ENCODE measurements at places on chromosomes 4 and X. TPM values are rescaled to one million over a fixed set of nuclear protein-coding genes. Genes with fewer than 3 reads are reported as not detected.

GRCh38 chr4:13928214-13928613 is 300.7 kb upstream of the BOD1L1 start:
- peaks cover 4% of the 10 kb centered on the region for H3K27me3 ChIP-seq
- no peaks in the 10 kb centered on the region for H3K36me3 ChIP-seq
- H3K4me3 ChIP-seq: no peak overlapping the region
- DNase-seq: no peak

- peak overlapping the region; percentile 85 for H3K4me3 ChIP-seq
- DNase-seq: no peak
- peak overlapping the region; percentile 80 for H3K27ac ChIP-seq
- H3K36me3 ChIP-seq: no peaks in the 10 kb centered on the region
- peaks cover 6% of the 10 kb centered on the region for H3K4me1 ChIP-seq
Observed at GRCh38 chr4:141132709-141133145, 542 bp downstream of the RNF150 start.

GRCh38 chr4:26749867-26750266 is 110.8 kb upstream of the STIM2 start:
- no peak overlapping the region for H3K27ac ChIP-seq
- H3K4me3 ChIP-seq: no peak overlapping the region
- H3K36me3 ChIP-seq: no peaks in the 10 kb centered on the region

DNA sequence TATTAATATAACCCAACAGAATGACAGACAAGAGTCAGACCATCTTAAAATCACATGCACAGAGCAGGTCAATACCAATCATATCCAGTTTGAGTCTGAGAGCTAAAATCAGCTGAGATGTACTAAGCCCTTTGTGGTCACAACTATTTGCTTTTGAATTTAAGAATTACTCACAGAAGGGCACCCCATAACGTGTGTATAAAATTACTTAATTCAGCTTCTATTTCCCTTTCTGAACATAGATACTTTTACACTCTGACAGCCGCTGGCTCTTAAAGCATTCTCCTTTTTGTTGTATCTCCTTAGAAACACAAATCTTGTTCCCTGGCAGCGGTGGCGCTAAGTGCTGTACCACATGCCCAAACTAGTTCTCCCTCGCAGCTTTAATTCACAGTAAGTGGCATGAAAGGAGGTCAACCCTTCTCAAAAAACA is 14.8 kb upstream of the PPARGC1A start:
- peaks cover 19% of the 10 kb centered on the region for H3K4me1 ChIP-seq
- no peak overlapping the region for H3K4me3 ChIP-seq
- H3K36me3 ChIP-seq: no peaks in the 10 kb centered on the region
- H3K27me3 ChIP-seq: no peaks in the 10 kb centered on the region
- DNase-seq: peak; percentile 28

- peak; percentile 19 for DNase-seq
- H3K4me3 ChIP-seq: peak within 1 kb of the TSS; percentile 52
- peaks cover 16% of the 10 kb centered on the region for H3K4me1 ChIP-seq
- peak within 1 kb of the TSS; percentile 22 for H3K27ac ChIP-seq
Observed at GRCh38 chr4:109801895-109802319, at the start of gene CFI. Gene CFI (minus strand): TSS chr4:109801999. CDS start chr4:109801971, 28 bp downstream.

GRCh38 chr4:121472937-121473721 is 92.3 kb upstream of the QRFPR start:
- H3K4me3 ChIP-seq: no peak overlapping the region
- H3K27ac ChIP-seq: no peak overlapping the region
- no peaks in the 10 kb centered on the region for H3K36me3 ChIP-seq
- H3K4me1 ChIP-seq: no peaks in the 10 kb centered on the region
- DNase-seq: no peak

DNA sequence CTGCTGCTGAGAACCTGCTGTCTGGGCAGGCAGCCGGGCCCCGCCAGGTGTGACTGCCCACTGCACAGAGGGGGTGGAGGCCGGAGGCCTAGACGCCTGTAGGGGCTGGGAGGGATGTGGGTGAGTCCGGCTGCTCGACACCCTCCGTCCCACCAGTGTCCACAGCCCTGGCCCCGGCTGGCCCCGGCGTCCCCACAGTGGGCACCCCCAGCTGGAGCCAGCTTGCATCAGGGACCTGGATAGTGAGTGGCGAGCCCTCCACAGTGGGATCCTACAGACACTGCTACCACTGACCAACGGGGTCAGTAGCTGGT is 34.7 kb upstream of the SPON2 start:
- no peak overlapping the region for H3K27ac ChIP-seq
- DNase-seq: no peak
- peaks cover 3% of the 10 kb centered on the region for H3K36me3 ChIP-seq
- no peaks in the 10 kb centered on the region for H3K27me3 ChIP-seq
- no peak overlapping the region for H3K4me3 ChIP-seq
- peaks cover 32% of the 10 kb centered on the region for H3K4me1 ChIP-seq

DNA sequence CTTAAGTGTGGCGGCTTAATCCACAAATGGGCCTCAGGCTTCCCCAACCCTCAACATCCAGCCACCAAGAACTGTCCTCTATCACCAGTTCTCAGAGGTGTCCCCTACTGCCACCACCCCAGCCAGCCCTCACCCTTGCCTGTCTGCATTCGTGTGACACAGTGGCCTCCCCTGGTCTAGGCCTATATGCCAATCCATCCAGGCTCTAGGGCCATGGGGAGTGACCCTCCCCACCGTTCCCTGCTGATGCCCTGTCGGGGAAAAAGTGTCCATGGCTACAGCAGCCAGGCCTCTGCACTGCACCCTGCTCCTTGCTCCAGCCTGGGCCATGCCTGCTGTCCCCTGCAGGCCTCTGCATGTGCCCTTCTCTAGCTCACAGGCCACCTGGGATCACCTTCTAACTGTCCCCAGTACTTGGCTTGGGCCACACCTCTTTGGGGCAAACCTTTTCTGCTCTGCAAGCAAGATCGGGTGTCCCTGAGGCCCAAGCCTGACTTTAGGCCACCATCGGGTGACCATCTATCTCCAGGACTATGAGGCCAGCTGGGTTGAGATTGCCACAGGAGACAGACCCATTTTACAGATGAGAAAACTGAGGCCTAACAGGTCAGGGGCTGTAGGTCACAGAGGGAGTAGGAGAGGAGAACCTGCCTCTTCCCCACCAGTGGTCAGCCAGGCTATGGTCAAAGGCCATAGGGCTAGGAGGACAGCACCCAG is 75.8 kb downstream of the JAKMIP1 start:
- no peaks in the 10 kb centered on the region for H3K36me3 ChIP-seq
- H3K4me3 ChIP-seq: no peak overlapping the region
- H3K27me3 ChIP-seq: no peaks in the 10 kb centered on the region

- H3K27ac ChIP-seq: no peak overlapping the region
- no peak overlapping the region for H3K4me3 ChIP-seq
- no peaks in the 10 kb centered on the region for H3K36me3 ChIP-seq
- DNase-seq: no peak
Observed at GRCh38 chr4:78747475-78747922, 28.7 kb upstream of the BMP2K start.

DNA sequence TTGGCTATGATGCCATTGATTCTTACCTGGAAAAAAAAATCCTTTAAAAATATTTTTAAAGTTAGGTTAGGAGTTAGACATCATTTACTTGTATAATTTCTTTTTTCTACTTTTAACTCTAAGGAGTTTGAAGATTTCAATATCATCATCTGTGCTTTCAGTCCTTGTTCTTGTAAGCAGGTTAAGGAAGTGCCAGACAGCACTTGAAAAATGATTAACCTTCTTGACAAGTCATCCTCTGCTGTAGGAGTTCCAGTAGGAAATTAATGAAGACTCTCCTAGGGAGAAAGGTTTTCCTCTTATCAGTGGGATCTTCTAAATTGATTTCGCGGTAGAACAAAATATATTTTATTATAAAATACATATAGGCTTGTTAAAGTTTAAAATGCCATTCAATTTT is 29.1 kb upstream of the ANAPC4 start:
- H3K36me3 ChIP-seq: peaks cover 12% of the 10 kb centered on the region
- no peaks in the 10 kb centered on the region for H3K27me3 ChIP-seq
- DNase-seq: no peak
- H3K4me1 ChIP-seq: no peaks in the 10 kb centered on the region

- H3K27ac ChIP-seq: no peak overlapping the region
- DNase-seq: no peak
- H3K4me3 ChIP-seq: no peak overlapping the region
- no peaks in the 10 kb centered on the region for H3K4me1 ChIP-seq
- no peaks in the 10 kb centered on the region for H3K27me3 ChIP-seq
Observed at GRCh38 chr4:150149381-150149780, 71.1 kb downstream of the DCLK2 start.

DNA sequence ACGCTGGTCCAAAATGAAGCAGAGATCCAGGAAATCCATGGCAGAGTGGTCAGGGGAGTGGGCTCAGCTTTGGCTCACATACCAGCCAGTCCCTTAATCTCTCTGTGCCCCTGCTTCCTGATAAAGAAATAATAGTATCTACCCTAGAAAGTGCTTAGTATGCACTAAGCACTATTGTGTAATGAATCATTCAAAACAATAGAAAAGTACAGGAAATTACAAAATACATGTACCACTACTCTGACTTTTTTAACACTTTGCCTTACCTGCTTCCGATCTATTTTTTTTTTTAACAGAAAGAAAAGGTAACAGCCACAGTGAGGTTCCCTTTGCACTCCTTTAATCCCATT is 49.9 kb downstream of the TBC1D9 start:
- no peak overlapping the region for H3K4me3 ChIP-seq
- H3K27ac ChIP-seq: no peak overlapping the region
- 0 out of 2 replicates have a peak, but pooled peaks cover 2% of the 10 kb centered on the region for H3K36me3 ChIP-seq
- H3K27me3 ChIP-seq: no peaks in the 10 kb centered on the region

DNA sequence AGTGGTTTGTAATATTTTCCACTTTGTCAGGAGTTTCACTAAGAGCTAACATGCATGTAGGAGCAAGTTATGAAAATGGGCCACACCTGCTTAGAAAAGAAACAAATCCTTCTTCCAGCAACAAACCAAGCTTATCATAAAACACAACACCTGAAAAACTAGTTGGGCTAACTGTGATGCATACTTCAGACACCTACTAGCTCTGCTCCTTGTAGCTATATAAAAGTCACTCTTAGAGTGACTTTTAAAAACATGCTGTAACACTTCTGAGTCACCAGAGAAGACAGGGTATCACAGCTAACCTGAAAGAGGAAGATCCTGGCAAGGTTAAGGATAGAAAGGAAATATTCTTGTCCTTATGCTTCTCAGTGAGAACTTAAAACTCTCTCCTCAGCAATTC is 3.6 kb upstream of the SLAIN2 start:
- no peak overlapping the region for H3K27ac ChIP-seq
- no peak for DNase-seq
- no peaks in the 10 kb centered on the region for H3K36me3 ChIP-seq
- H3K27me3 ChIP-seq: no peaks in the 10 kb centered on the region
- peaks cover 15% of the 10 kb centered on the region for H3K4me1 ChIP-seq
- H3K4me3 ChIP-seq: no peak overlapping the region

DNA sequence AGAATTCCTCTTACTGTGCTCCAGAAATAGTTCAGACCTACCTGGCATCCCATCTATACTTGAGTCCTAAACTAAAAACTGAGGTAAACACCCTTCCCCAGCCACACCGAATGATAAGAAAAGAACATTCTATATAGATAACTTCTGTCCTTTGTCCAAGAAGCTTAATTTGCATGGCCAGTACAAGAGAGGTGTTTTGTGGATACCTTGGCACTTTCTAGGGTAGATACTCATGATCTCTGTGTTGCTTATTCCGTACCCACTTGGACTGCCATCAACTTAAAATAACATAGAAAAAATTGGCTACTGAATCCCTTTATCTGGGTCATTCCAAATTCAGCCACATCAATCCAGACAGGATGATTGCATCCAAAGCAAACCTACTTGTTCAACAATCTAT is 1050.4 kb downstream of the STIM2 start:
- H3K36me3 ChIP-seq: no peaks in the 10 kb centered on the region
- no peak for DNase-seq
- H3K27me3 ChIP-seq: no peaks in the 10 kb centered on the region
- no peak overlapping the region for H3K27ac ChIP-seq
- H3K4me1 ChIP-seq: no peaks in the 10 kb centered on the region
- no peak overlapping the region for H3K4me3 ChIP-seq

DNA sequence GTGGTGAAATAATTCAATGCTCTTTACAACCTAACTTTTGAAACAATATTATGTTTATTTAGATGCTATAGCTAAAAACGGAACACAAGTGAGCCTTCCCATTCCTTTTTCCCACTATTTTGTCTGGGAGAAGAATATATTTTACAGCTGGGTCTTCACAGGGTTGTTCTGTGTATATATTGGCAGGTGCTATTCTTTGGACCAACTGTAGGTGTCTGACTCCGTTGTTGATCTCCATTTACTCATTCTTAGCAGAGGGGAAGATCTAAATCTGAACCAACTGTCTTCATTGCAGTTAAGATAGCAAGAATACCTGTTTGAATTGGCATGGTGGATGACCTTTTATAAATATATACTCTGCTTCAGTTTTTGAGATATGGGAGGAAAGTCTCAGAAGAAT is 257.4 kb downstream of the CFAP299 start:
- H3K4me1 ChIP-seq: no peaks in the 10 kb centered on the region
- no peaks in the 10 kb centered on the region for H3K27me3 ChIP-seq
- H3K27ac ChIP-seq: no peak overlapping the region
- DNase-seq: no peak

DNA sequence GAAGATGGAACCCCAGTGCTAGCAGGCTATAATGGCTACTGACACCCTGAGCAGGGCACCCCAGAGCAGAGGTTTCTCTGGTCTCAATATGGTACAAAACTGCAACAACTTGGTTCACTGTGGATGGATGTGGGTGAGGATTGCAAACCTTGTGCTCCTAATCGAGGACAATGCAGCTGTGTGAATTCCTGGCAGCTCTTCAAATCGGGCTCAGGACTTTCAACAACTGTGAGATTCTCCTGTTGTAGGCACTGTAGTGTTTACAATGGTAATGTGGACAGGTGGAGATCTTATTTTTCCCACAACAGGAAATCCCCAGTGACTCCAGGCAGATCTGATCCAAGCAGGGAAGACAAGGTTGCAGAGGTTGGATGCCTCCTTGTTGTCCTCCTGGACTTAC is 101.5 kb downstream of the RCHY1 start:
- peak overlapping the region; percentile 69 for H3K27ac ChIP-seq
- H3K27me3 ChIP-seq: no peaks in the 10 kb centered on the region
- peaks cover 29% of the 10 kb centered on the region for H3K4me1 ChIP-seq

DNA sequence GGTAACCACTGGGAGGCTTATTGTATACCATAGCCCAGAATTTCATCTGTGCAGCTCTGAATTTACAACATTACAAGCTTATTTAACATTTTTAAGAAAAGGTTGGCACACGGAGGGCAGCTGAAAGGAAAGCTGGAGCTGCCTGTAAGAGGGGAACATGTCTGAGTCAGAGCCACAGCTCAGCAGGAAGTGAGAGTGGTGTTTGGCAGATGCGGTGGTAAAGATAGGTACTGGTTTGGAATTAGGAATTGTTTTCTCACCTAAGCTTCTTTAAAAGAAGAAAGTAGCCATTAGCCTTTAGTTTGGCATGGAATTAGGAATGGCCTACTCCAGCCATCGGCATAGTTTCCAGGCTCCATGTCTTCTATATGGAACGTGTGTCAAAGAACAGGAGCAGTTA is 172.5 kb upstream of the ANXA3 start:
- DNase-seq: no peak
- H3K4me3 ChIP-seq: no peak overlapping the region
- H3K36me3 ChIP-seq: peaks cover 45% of the 10 kb centered on the region
- H3K27ac ChIP-seq: no peak overlapping the region
- no peaks in the 10 kb centered on the region for H3K27me3 ChIP-seq
- no peaks in the 10 kb centered on the region for H3K4me1 ChIP-seq

CYBB gene
- total RNA-seq: not detected

TEX13C gene
- total RNA-seq: not detected

GABRA4 gene
- not detected for total RNA-seq

EVC gene
- total RNA-seq: 14.3 TPM

GABRQ gene
- 0.30 TPM for total RNA-seq

CORIN gene
- total RNA-seq: 0.08 TPM

SHOX gene
- not detected for total RNA-seq

PIN4 gene
- 60.9 TPM for total RNA-seq

TLR1 gene
- total RNA-seq: 0.61 TPM
